CD4-positive, alpha-beta T cell treated with Interleukin-2 at 100 ng/mL for 4 hours (primary cell): ENCODE measurements at places on chromosomes 1 and 21.

DNA sequence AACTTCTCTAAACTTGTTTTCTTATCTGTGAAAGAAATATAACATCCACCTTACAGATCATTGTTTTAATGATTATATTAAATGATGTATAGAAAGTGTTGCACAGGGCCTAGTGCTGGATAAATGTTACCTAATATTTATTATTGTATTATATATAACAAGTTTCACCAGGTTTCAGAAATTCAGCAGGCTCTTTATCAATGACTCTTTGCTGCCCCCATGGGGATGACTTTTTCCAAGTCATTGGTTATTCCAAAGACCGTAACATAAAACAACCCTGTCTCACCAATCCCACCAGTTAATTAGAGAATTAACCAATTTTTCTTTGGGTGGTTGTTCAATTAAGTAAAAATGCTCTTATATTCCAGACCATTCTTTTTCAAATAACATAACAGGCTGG, 7.3 kb upstream of the DEDD start:
- DNase-seq, result peak; percentile 71

GRCh38 chr21:36769051-36769839, 70.3 kb downstream of the SIM2 start:
- DNase-seq, result no peak

DNA sequence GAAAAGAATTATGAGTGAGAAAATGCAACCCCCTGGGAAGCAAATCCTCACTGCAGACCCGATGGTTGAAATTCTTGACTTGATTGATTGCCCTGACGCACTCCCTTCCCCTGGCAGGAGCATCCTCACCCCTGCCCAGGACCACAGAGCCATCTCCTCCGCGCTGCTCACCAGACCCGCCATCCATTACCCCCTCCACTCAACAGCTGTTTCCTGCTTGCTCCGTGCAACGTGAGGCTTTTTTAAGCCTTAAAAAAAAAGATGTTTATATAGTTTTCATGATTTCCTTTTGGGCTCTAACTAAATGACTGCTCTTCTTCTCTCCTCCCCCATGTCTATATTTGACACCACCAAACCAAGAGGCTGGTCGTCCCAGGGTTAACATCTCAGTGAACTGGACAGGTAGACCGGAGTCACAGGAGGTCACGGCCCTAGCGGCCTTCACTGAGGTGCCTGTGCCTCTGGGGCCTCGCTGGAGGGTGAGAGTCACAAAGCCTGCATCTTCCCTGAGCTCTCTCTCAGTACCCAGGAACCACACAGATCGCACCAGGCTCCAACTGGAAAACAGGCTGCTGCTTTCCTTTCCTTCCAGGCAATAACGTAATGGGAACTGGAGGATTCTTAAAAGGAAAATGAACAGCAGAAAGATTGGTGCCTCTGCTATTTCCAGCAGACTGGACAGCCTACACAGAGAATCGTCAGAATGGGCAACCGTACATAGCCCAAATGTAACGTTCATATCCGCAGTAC, 49.8 kb downstream of the ZBTB18 start:
- no peak for DNase-seq

- DNase-seq, result no peak
Observed at GRCh38 chr1:35708441-35708921, 10.2 kb downstream of the C1orf216 start.

DNA sequence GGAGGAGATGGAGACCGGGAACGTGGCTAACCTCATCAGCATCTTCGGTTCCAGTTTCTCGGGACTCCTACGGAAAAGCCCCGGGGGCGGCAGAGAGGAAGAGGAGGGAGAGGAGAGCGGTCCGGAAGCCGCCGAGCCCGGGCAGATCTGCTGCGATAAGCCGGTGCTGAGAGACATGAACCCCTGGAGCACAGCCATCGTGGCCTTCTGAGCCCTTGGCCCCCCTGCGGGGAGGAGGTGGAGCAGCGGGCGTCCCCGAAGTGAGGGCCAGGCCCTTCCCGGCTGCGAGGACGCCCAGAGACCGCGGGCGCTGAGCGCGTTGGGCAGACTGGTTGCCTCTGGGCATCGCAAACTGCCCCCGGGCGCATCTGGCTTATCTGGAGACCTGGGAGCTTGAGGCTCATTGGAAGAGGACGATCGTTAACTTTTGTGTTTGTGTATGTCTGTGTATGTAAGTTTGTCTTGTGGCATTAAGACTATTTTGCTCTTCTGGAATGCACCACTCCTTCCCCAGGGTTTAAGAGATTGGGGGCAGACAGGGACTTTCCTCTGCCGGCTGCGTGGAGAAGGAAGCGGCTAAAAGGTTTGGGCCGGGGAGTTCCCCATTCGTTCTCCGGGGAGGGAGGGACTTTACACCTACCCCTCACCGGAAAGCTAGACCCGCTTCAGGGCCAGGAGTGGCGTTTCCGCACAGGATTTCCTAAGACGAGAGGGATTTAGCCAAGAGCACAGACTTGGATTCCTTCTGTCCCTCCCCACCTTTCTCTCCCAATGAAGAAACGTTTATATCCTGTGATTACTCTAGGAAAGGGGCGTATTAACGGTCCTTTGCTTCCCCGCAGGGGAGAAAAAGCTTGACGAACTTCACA, 1.4 kb downstream of the IER5 start:
- peak; percentile 83 for DNase-seq

- DNase-seq, result no peak
Observed at GRCh38 chr1:165207853-165208515, 148.5 kb downstream of the LMX1A start.

DNA sequence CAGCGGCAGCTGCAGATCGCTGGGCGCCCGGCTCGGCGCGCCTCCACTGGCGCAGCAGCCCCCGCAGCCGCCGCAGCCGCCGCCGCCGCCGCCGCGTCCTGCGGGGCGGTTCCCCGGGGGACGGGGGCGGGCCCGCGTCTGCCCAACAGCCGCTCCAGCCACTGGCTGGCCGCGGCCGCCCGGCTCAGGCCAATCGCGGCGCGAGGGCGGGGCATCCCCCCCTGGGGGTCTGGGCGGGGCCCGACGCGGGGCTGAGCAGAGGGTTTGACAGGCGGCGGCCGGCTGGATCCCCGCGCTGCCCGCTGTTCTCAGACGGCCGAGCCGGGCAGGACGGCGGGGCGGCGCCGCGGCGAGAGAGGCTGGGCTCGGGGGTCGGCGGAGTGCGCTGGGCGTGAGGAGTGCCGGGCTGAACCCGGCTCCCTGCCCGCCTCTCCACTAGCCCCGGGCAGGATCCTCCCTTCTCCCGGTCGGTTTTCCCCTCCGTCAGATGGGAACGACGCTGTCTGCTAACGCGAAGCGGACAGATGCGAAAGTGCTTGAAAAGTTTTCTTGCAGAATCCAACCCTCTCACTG, at the start of gene GLIS1:
Gene GLIS1 (minus strand): TSS at position 56 of the 573 bp plus-strand sequence. CDS start 1,100 bp downstream, outside the sequence.
- peak; percentile 25 for DNase-seq

- no peak for DNase-seq
Observed at GRCh38 chr1:3711780-3712451, 40.3 kb upstream of the CCDC27 start.

- DNase-seq, result no peak
Observed at GRCh38 chr1:180231506-180231921, 1.4 kb downstream of the LHX4 start.

- no peak for DNase-seq
Observed at GRCh38 chr21:27359141-27359540, 392.3 kb upstream of the ADAMTS5 start.

GRCh38 chr1:31888291-31888690, 49.9 kb downstream of the PTP4A2 start:
- DNase-seq, result no peak

DNA sequence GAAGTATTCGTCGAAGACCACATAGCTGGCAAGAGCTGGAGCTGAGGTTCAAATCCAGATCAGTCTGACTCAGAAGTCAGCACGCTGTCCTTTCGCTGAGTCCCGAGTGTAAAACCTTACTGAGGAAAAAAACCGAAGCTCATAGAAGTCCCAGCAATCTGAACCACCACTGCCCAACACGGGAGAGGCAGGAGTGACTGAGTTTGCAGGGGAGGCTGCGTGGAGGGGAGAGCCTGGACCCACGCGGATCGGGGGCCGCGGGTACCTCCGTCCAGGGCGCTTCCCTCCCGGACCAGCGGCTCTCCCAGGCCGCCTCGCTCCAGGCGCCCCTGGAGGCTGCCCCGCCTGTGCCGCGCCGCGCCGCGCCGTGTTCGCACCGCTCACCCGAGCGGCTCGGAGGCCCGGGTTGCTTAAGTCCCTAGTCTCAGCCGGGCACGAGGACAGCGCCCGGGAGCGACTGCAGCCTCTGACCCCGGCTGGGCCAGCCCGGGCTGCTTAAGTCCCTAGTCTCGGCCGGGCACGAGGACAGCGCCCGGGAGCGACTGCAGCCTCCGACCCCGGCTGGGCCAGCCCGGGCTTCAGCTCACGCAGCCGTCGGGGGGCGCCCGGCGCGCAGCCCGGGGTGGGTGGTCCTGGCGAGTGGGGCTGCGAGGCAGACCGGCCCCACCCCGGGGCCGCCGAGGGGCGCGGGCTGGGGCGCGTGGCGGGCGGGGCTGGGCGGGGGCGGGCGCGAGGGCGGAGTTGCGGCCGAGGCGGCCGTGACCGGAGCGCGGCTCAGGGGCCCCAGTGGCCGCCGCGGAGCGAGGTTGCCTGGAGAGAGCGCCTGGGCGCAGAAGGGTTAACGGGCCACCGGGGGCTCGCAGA, at the start of gene ADAMTSL4:
Gene ADAMTSL4 (plus strand): TSS at position 777 of the 864 bp plus-strand sequence. CDS start 2,881 bp downstream, outside the sequence.
- DNase-seq, result no peak

DNA sequence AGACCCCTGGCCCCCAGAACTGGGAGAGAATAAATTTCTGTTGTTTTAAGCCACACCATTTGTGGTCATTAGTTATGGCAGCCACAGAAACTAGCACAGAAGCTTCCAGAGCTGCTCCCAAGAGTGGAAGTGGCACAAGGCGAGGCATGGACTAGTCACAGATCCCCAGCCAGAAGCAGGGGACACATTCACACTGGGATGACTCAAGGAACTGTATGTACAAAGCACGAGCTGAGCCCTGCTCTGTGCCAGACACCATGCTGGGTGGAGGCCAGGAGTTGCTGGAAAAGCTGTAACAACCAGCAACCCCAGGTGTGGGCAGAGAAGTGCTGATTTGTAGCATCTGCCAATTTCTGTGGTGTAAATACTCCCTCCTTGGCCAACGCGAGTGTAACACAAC, 55.6 kb downstream of the TCP10L start:
- DNase-seq, result no peak

DNA sequence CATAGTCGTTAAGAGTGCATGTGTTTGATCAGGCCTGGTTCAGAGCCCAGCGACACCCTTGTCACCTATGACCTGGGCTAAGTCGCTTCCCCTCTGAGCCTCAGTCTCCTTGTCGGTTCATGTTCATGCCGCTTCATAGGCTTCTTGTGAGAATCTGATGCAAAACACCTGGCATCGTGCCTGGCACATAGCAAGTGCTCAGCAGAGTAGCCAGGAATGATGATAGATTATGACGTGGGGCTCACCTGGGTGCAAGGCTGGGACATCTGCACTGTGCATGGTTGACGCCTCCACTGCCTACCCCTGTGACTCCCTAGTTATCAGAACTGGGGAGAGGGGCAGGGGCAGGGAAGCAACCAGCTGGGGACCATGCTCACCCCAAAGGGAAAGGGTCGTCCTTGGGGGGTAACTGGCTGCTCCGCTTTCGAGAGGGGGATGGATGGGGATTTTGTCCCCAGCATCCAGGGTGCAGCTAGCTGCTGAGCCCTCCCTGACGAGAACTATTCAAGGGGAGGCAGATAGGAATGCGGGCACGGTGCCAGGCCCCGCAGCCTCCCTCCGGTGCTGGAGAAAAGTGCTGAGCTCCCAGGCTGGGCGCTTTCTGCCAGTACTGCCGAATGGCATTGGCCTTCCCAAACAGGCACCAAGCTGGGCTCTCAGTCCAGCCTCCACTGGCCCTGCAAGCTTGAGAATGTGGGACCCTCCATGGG, 9.3 kb downstream of the EFHD2 start:
- no peak for DNase-seq

- DNase-seq, result no peak
Observed at GRCh38 chr21:39799178-39799577, 54.2 kb downstream of the IGSF5 start.

DNA sequence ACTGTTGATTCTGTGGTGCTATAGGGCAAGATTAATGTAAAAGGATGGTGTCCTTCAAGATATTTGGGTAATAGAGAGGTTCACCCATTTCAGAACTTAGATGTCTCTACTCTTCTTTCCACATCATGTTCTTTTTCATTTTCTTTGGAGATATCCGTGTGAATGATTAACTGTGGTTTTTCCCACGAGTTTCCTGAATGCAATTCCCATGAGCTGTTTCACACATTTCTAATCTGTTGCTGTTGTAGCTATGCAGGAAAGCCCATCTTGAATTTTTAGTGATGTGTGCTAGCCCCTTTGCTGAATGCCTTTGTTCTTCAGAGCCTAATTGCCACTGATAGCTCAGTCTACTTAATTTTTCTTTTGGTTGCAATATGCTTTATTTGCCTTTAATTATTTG, 27.6 kb downstream of the SNX27 start:
- DNase-seq, result no peak
